ENCODE measurements at places on chromosomes 16 and 17. TPM values are rescaled to one million over a fixed set of nuclear protein-coding genes. Genes with fewer than 3 reads are reported as not detected.

PLCD3 gene
- 146 TPM for total RNA-seq

CCL4 gene
- not detected for total RNA-seq

GLYR1 gene
- 52.8 TPM for total RNA-seq

TTYH2 gene
- total RNA-seq = 1.9 TPM

- no peak for DNase-seq
Observed at GRCh38 chr16:47858333-47858982, 297.3 kb downstream of the ABCC12 start.

- DNase-seq = no peak
Observed at GRCh38 chr17:66843627-66844026, 8.7 kb downstream of the CACNG5 start.

- no peak for DNase-seq
Observed at GRCh38 chr16:87365021-87365713, 18.4 kb downstream of the FBXO31 start.

GRCh38 chr17:46875849-46876352 lies 24.5 kb downstream of the WNT9B start:
- DNase-seq = no peak

DNA sequence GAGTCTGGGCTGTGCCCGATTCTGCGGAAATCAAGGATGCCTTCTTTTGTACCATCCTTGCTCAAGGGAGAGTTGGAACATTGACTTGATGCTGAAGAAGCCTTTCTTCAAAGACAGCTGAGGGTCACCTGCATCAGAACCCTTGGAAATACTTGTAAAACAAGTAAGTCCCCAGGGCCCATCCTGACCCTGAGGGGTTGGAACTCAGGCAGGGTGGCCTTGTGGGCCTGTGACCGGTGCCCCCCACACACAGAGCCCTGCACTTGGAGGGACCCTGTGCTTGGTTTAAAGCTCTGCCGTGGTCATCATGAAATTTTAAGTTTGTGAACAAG lies 56.9 kb downstream of the WIPI1 start:
- no peak for DNase-seq

- no peak for DNase-seq
Observed at GRCh38 chr17:39782980-39783379, 45.2 kb downstream of the GRB7 start.

GRCh38 chr16:48487287-48487686 lies 102.1 kb upstream of the SIAH1 start:
- DNase-seq = no peak

DNA sequence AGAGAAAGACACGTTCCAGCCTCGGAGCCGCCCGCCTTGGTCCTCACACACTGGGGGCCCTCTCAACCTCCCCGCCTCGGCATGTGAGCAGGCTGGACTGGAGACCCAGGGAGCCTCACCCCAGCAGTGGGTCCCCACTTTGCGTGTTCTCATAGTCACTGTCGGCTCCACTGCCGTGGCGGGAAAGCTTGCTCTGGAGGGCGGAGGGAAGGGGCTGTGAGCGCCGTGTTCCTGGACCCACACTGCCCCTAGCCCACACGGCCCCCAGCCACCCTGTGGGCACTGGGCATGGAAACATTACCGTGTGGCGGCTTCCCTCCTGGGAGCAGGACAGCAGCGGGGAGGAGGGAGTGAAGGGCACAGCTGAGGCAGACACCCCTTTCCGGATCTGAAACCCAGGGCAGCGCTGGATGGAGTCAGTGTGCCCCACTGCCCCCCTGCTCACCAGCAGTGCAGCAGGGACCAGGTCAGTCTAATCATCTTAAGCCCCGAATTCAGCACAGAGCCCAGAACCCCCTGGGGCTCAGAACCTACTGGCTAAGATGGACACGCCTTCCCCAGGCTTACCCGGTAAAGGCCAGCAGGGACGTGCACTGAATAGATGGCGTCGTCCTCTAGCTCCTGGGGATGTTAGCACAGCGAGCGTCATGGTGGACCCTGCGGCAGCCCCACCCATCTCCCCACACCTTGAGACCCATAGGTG lies 7.2 kb downstream of the TP53I13 start:
- no peak for DNase-seq

DNA sequence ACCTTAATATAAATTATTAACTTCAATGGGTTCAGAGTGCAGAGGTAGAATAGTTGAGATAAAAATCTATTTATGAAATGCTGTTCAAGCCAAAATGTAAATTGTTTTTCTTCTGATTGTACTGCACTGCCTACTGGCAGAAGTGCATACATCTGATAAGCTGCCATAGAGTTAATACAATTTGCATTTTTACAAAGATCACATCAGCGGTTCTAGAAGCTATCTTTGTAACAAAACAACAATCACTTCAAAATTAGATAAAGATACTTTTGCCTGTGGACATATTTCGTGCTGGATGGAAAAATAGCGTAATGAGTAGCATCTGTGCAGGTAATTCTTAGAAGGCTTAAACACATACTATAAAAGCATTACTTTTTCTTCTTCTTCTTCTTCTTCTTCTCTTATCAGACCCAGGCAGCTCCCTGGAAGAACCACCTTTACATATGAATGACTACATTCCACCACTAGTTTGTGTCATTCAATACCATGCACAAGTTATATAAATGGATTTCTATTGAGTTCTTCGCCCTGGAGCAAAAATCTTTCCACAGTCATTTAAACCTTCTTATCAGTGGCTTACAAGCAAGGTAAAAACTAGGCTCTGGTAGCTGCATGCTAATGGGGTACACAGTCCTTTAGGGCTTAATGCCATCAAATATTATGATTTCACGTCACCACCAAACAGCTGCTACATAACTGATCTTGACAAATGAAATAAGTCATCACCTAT lies 47.0 kb downstream of the SYNRG start:
- no peak for DNase-seq

GRCh38 chr16:23061669-23062068 lies 87.6 kb downstream of the USP31 start:
- DNase-seq = peak; percentile 23

- peak; percentile 79 for DNase-seq
Observed at GRCh38 chr17:74201250-74201649, 2.2 kb upstream of the RPL38 start.

Data from LHCN-M2 (cell line).